ENCODE measurements at places on chromosomes 16 and 17. TPM values are rescaled to one million over a fixed set of nuclear protein-coding genes. Genes with fewer than 3 reads are reported as not detected.

Gene GUCY2D
- total RNA-seq, result not detected

DNA sequence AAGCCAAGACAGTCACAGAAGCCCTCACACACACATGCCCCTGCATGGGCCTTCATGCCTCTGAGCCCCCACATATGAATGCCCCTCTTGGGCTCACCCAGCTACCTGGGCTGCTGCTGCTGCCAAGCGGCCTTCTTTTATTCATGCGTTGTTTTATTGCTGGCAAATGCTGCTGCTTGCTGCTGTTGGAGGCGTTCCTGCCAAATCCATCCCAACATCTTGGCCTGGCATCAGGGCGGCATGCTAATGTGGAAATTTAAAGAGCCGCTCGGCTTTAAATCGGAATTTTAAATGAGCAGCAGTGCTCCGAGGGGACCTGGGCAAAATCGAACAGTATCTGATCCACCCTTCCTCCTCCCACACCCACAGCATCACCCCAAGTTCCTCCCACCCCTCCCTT, 39.0 kb downstream of the NEUROD2 start:
- DNase-seq, result no peak

Gene ABCA3
- total RNA-seq, result 1.1 TPM

DNA sequence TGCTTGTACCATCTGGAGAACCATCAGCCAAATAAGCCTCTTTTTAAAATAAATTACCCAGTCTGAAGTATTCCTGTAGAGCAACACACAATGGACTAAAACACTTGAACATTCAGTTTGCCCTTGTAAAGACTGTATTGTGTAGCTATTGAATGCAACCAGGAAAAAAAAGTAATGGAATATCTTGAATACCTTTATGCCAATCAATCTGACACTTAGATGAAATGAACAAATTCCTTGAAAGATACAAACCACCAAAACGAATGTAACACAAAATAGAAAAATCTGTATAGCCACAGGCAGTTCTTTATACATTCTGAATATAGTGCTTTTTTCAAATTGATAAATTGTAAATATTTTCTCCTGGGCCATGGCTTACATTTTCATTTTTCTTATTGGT, 63.3 kb upstream of the KCNJ16 start:
- DNase-seq, result no peak

DNA sequence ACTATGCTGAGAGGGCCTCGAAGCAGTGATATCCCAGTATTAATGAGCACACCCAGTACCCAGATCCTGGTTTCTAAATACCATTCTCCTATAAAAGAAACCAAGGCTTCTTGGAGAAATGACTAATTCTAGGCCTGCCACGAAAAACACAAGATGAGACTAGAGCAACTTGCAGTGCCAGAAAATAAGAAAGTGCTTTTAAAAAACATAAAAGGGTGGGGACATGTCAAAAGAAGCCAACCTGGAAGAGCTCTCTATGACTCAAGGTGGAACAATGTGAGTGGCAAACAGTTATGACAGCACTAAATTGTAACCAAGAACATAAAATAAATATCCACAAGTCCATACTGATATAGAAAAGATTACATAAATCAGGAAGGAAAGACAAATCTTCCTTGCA, 153.2 kb upstream of the KCNJ18 start:
- DNase-seq, result no peak

GRCh38 chr17:73393962-73394361, 82.2 kb upstream of the CDC42EP4 start:
- peak; percentile 25 for DNase-seq

DNA sequence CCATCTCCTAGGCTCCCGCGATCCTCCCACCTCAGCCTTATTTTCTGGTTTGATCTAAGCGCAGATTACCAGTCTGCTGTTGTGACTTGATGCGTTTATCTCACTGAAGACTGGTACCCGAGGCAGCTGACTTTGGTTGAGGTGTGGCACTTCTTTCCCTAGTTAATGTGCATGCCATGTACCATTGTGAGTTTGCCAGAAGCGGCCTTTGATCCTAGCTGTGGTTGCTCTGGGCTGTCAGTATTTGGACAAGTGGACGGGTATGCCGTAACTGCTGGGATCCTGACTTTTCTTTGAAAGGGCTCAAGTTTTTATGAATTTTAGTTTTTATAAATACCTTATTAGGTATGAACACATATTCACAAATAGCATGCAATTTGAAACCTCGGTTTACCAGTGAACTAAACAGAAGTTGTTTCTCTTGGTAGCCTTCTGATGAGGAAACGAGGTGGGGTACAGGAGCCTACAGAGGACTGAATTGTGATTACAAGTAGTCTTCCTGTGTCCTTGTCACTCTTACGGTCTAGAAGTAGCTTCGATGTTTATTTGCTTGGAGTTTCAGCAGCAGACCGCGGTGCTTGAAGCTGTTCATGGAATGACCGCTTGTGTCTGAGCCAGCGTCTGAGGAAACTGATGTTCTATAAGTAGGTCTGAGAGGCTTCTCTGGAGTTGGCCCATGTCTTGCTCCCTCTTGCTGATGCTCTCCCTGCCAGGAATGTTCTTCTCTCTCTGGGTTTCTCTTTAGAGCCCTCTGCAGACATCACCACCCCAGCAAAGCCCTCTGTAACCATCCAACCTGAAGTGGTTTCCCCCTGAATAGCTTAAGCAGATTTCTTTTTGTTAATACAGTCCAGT, 40.0 kb downstream of the SEC14L1 start:
- no peak for DNase-seq

Gene GFAP
- total RNA-seq, result not detected

Gene DPEP1
- total RNA-seq, result not detected

DNA sequence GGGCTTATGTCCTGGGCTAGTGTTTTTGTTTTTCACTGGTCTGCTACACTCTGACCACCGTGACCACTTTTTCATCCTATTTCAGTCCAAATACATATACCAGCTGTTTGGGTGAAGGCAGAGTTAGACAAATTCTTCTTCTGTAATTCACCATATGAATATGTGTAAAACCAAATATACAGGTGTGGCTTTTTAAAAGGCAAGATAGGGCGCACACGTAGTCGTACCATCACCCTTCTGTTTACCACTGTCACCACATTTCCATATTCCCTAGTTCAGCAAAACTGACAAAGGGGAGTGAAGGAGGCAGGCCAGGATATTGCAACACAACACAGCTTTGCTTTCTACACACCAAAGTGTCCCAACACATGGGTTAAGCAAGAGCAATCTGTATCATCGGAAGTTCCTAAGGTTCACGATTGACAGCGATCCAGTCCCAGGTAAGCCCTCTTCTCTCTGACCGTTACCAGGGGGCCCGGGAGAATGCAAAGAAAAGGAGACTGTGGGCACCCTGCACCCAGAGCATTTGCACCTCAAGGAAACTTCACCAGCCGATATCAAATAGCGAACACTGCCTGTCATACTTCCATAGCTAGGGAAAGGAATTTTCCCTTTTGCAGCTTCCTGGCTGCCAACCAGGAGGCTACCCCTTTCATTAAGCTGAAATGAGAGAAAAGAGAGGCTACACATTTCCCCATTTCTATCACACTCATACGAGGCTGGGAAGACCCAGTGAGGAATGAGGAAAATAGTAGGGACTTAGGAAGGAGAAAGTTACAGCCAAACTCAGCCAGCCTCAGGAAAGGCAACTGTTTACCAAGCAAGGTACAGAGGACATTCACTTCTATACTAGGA, 23.1 kb downstream of the CREBBP start:
- DNase-seq, result no peak

Gene HEXIM1
- total RNA-seq, result 20.8 TPM

DNA sequence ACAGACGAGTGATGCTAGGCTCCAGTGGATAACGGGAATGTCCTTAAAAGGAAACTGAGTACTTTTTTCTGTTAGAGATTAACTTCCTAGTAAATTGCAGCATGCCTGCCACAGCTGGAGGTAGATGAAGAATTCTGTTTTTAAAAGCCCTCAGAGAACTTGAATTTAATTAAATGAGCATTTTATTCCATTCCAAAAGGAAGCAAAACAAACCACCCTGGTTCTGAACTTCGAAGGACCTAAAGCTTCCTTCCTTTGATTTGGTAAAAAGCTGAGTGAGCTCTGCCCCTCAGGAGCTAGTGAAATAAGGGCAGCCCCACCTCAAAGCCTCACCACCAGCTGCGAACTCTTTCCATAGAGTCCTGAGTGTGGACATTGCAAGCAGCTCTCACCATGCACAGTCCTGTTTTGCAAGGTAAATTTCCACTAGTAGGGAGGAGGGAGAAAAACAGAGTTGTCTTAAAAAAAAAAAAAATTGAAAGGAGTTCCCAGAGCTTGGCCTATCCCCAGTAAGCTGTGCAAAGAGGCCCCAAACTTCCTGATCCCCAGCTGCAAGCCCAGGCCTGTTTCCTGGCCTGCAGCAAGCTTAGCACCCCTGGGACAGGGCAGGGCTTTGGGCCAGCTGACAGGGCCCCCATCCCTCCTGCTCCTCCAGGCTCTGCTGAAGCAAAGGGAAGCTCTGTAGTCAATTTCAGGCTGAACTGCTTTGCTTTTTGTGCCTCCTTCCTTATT, 11.2 kb downstream of the CHD9NB start:
- no peak for DNase-seq

DNA sequence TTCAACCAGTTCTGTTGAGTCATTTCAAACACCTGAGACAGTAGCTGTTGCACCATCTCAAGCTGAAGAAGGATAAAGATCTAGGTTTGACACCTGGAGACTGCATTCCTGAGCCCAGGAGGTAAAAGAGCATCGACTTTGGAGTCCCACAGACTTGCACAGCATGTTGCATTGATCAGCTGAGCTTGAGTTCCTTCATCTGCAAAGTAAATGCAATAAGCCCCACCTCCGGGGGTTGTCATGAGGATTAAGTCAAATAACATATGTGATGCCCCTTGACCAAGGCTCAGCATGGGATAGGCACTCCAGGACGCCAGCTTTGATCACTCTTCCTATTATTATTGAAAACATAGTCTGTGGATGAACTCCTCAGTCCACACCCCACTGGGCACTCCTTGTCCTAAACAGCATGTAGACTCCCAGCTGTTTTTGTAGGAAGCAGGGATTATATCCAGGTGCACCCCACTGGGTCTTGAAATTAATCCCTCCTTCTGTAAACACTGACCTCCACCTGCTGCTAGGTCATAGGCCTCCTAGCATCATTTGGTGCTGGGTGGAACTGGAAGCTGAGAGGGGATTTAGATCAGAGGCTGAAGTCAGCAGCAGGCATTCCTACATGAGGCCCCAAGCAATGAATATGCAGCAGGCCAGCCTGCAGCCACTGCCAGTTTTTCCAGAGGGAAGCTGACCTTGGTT, 259.0 kb downstream of the HS3ST4 start:
- DNase-seq, result no peak

Gene ACSM5
- total RNA-seq, result 1.2 TPM

- DNase-seq, result no peak
These were observed 12.1 kb upstream of the HSD3B7 start for GRCh38 chr16:30972872-30973271.

Gene TMEM204
- total RNA-seq, result 1.7 TPM

Gene ACADVL
- total RNA-seq, result 240 TPM

Gene PLA2G10
- not detected for total RNA-seq

DNA sequence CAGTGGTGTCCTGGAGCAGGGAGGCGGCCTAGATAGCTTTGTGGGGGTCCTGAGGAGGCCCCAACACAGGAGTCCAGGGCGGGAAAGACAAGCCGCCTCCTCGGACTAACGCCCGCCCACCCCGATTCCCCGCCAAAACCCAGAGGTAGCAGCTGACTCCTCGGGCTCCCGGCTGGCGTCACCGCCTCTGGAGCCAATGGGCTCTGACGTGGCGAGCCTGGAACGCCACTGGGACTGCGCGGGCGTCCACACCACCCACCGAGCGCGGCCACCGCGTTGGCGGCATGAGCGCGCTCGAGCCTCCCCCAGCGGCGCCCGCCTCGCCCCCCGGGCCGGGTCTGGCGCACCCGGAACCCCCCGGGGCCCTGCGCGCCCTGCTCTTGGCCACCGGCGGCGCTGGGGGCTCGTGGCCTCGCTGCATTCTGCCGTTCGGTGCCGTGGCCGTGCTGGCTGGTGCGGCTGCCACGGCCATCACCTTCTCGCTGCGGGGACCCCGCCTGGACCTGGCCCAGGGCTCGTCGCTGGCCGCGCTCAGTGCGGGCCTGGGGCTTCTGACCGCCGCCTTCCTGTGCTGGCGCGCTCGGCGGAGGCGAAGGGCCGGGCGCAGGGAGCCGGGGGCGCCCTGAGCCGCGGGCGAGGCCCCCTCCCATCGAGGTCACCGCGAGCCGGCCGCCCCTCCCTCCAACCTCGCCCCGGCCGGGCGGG, 3.4 kb upstream of the NTN3 start:
- DNase-seq, result peak; percentile 91

Gene MT1A
- total RNA-seq, result not detected

Gene ASPHD1
- total RNA-seq, result 73.0 TPM

DNA sequence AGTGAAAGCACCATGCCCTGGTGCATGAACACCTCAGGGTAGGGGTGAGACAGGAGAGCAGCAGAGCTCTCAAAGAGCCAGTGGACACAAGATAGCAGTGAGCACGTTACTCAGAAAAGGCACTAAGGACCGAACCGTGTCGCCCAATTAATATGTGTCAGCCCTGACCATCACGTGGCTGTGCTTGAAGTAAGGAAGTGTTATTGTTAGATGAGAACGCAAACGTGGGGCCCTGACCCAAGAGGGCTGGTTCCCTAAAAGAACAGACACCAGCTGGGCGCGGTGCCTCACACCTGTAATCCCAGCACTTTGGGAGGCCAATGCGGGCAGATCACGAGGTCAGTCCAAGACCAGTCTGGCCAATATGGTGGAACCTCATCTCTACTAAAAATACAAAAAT, 16.3 kb downstream of the AXIN1 start:
- no peak for DNase-seq

Gene SMYD4
- total RNA-seq, result 6.3 TPM

GRCh38 chr17:60231691-60232090, 81.9 kb downstream of the CA4 start:
- DNase-seq, result no peak

- DNase-seq, result no peak
These were observed 16.3 kb upstream of the CACNG4 start for GRCh38 chr17:66948061-66948750.

DNA sequence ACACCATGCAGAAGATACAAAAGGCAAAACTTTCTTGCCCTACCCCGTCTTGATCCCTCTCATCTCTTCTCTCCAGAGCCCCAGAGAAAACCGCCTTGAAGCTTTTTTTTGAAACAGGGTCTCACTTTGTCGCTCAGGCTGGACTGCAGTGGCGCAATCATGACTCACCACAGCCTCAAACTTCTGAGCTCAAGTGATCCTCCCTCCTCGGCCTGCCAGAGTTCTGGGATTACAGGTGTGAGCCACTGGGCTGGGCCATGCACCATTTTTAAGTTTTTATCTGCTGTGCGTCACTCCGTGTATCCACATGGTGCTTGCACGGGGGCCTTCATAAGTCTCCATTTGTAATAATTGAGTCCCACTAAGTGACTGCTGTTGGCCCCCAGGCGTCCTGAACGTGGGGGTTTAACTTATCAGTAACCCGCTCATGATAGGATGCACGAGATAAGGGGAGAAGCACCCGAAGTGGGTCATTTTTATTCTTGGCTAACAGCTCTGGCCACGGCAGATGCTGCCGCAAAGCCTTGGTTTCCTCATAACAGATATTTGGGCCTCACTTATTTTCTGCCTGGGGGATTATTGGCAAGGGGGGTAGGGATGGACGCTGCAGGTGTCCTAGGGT, 8.6 kb downstream of the DNAH17 start:
- DNase-seq, result no peak

GRCh38 chr17:78127888-78128550, 536 bp downstream of the TMC6 start:
- no peak for DNase-seq

- peak; percentile 65 for DNase-seq
These were observed 38.4 kb downstream of the RANBP10 start for GRCh38 chr16:67767953-67768352.

- no peak for DNase-seq
These were observed 29.7 kb upstream of the ZC3H18 start for GRCh38 chr16:88540346-88540977.

Gene TRIM72
- not detected for total RNA-seq

Gene MT1M
- 26.7 TPM for total RNA-seq

Measured in MG63 (cell line).